ENCODE measurements at places on chromosomes 1 and 21.
A peak's percentile ranks its signal among the peaks of the same experiment; 100 is the strongest.

DNA sequence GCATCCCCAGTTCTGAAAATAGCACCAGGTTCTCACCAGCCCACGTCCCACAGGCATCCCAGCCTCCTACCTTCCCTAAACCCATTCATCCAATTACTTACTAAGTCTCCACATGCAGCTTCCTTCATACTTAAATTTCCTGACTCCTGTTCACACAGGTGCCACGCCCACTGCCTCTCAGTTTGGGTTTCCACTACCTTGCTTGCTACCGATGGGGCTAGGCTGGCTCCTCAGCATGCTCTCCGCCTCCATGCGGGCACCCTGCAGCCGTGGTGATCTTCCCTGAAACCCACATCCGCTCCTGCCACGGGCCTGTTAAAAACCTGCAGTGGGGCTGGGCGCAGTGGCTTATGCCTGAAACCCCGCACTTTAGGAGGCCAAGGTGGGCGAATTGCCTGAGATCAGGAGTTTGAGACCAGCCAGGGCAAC is 70.4 kb upstream of the ANGPTL1 start:
- no peak for DNase-seq

GRCh38 chr1:175784831-175785230 is 41.4 kb upstream of the TNR start:
- no peak for DNase-seq

DNA sequence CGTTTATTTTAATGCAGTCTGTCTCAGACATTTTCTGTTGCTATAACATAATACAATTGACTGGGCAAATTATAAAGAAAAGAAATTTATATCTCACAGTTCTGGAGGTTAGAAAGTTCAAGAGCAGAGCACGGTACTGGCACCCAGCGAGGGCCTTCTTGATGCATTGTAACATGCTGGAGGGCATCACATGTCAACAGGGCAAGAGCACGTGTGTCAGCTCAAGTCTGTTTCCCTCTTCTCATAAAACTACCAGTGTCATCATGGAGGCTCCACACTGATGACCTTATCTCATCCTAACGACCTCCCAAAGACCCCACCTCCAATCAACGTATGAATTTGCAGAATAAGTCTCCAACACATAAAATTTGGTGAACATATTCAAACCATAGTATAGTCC is 90.6 kb upstream of the GRIK1 start:
- DNase-seq, result no peak

DNA sequence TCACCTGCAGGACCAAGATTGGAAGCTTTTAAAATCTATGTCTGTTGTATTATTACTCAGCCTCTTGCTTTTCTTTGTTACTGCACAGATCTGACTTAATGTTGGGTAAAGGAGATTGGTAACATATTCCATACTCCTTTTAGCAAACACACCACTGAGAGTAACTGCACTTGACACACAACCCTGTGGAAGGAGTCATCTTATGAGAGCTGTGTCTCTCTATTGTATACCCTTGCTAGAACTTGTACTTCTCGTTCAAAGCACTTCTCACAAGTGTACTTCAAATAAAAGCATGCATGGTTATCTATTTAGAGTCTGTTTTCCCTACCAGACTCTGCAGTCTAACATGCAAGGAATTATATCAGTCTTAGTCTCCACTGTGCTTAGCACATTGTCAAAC is 813.4 kb downstream of the ADGRL2 start:
- DNase-seq, result no peak

GRCh38 chr1:116152950-116153691 is 41.9 kb downstream of the MAB21L3 start:
- DNase-seq, result no peak

DNA sequence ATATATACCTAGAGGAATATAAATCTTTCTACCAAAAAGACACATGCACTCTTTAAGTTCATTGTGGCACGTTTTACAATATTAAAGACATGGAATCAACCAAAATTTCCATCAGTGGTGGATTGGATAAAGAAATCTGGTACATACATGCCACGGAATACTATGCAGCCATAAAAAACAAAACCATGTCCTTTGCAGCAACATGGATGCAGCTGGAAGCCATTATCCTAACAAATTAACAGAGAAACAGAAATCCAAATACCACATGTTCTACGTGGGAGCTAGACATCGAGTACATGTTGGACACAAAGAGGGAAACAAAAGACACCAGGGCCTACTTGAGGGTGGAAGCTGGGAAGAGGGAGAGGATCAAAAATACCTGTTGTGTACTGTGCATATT is 33.0 kb upstream of the B3GALT2 start:
- no peak for DNase-seq

- no peak for DNase-seq
These were observed 38.1 kb downstream of the CD160 start for GRCh38 chr1:145757420-145757819.

DNA sequence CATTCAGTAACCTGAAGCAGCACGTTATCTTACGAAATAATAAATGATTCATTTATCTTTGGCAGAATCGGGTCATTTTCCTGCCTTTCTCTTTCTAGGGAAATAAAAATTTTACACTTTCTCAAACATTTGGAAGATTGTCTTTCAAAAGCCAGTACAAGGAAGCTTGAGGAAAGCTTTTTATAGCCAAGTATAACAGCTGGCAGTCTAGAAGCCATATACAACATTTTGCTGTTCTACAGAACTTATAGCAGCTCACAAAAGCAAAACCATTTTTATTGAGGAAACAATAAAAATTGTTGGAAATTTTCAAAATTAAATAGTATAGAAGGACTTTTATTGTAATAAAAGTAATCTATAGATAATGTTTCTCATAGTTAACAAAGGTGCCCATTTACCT is 448.6 kb downstream of the SMYD3 start:
- no peak for DNase-seq

DNA sequence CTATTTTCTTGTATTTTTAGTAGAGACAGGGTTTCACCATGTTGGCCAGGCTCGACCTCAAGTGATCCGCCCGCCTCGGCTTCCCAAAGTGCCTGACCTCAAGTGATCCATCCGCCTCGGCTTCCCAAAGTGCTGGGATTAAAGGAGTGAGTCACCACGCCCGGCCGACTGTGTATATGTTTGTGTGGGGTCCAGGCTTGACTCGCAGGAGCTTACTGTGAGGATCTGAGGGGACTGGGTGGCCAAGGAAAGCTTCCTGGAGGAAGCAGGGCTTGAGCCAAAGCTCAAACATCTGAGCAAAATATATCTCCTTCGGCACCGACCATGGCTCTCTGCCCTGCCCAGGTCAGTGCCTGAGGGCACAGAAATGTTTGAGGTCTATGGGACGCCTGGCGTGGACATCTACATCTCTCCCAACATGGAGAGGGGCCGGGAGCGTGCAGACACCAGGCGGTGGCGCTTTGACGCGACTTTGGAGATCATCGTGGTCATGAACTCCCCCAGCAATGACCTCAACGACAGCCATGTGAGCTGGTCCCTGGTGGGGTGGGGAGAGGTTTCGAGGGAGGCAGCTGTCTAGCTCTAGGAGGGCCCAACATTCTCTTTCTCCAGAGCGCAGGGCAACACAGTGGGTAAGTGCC is 10.5 kb downstream of the PADI3 start:
- no peak for DNase-seq

- no peak for DNase-seq
These were observed 63.5 kb upstream of the DMRTB1 start for GRCh38 chr1:53395671-53396215.

DNA sequence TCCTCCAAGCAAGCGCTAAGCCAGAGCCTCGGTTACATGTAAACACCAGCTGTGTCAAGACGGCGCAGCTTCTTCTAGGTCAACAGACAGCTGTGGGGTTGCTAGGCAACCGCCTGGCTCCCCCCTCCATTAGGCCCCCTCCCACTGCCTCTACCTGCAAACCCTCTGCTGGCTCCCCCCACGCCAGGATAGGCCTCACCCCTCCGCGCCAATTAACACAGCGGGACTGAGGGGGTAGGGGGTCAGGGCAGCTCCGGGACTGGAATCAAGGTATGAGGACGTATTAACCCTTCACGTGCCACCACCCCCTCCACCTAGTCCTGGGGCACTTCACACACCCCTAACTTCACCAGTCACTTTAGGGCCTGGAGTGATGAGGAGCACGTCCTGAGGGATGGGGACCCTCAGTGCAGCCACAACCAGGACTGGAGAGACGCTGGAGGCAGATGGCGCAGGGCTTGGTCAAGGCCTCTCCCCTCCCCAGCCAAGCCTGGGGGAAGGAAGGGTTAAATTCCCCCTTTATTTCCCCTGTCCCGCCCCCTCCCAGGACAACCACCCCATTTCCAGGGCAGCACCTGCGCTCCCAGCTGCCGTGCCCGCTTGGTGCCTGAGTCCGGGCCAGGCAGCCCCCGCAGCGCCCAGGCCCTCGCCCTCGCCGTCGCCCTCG is 37.4 kb upstream of the WASF2 start:
- peak; percentile 39 for DNase-seq

DNA sequence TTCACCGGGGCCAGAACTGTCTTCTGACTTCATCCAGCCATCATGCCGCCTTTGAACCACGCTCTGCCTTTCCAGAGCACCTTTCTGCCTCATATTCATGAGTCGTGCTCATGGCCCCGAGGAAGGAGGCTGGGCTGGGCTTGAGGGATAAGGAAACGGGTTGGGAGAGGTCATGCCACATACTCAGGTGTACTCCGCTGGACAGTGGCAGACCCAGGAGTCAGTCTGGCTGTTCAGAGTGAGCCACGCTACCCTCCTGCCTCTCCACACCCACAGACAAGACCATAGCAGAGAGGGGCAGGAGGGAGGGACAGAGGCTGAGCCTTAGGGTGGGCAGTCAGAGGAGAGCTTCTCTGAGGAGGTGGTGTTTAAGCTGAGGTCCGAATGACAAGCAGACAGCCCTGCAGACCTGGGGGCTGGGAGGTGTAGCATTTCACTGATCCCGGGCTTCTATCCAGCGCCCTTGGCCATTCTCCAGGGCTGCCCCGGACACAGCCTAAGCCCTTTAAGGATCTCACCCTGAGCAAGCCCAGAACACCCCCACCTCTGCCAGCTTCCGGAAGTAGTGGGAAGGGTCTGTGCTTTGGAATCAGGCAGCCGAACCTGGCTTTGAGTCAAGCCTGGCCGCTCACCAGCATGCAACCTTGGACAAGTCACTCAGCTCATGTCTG is 102.3 kb downstream of the LACTBL1 start:
- no peak for DNase-seq

- no peak for DNase-seq
These were observed 18.6 kb upstream of the PTTG1IP start for GRCh38 chr21:44892095-44892494.

GRCh38 chr1:112445596-112445995 is 49.6 kb downstream of the CTTNBP2NL start:
- DNase-seq, result no peak

DNA sequence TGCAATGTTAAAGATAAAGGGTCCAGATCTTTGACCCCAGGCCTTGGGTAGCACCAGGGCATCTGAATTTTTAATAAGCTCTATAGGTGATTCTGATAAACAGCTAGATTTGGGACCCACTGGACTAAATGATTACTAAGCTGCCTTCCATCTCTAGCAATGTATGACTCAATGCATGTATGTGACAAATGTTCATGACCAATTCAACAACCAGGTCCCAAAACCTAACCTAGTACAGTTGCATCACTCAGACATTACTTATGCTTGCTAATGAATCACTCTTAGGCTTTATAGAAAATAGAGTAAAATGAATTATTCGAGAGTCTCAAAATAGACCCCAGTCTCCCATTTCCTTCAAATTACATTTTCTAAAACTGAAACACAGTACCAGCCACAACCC is 35.5 kb downstream of the RCAN1 start:
- no peak for DNase-seq

DNA sequence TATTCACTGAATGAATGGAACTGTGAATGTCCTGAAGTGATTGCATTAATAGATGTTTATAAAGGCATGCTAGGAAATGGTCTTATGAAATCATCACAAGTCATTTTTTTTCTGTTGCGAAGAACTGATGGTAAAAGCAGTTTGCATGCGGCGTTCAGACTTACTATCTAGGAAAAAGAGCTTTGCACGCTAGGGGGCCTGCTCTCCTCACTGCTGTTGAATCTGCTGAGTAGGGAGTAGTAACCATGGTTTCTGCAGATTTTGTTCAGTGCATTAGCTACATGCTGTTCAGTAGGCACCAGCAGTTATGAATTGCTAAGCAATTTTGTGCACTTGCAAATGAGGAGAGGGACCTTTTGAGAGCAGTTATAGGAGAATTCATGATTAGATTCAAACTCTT is 57.9 kb downstream of the CENPF start:
- DNase-seq, result no peak

DNA sequence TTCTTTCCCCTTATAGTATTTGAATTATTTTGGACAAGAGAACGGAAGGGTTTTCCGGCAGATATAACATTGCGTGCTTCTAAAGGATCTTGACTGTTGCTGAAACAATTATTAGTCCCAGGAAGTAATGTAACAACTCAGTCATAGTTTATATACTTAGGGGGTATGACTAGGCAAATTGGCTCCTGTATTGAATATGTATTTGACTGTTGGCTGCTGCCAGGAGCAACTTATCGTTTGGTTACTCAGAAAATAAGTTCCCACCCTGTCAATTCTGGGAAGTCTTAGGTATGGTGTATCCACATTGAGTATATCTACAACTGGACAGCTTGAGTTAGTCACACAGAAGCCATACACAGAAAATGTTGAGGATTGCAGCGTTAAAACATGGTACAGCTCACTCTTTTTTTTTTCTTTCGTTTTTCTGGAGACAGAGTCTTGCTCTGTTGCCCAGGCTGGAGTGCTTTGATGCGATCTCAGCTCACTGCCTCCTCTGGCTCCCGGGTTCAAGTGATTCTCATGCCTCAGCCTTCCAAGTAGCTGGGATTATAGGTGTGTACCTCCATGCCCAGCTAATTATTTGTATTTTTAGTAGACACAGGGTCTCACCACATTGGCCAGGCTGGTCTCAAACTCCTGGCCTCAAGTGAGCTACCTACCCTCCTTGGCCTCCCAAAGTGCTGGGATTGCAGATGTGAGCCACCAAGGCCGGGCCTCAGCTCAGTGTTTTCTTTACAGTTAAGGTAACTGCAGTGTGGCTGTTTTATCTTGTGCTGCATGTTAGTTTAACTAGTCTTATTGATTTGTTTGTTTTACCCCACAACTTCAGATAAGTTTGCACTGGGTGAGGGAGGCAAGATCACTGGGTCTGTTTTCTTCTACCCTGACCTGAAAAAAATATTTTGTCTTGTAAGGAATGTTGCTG is 10.2 kb downstream of the SMAP2 start:
- DNase-seq, result no peak

DNA sequence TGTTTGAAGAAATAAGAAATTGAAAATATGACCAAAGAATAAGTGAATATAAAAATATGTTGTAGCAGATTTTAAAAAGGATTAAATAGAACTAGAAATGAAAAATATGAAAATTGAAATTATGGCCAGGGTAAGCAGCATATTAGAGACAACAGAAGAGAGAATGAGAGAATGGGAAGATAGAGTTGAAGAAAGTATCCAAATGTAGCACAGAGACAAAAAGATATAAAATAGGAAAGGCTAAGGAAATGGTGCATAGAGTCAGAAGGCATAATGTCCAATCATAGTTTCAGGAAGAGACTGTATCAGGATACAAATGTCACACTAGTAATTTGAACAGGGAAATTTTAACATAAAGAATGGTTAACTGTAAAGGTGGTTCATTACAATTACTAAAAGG is 29.5 kb downstream of the AZIN2 start:
- DNase-seq, result no peak
